ENCODE measurements at places on chromosomes 5 and 9. TPM values are rescaled to one million over a fixed set of nuclear protein-coding genes. Genes with fewer than 3 reads are reported as not detected.

Gene NR2F1
- total RNA-seq: 0.10 TPM

DNA sequence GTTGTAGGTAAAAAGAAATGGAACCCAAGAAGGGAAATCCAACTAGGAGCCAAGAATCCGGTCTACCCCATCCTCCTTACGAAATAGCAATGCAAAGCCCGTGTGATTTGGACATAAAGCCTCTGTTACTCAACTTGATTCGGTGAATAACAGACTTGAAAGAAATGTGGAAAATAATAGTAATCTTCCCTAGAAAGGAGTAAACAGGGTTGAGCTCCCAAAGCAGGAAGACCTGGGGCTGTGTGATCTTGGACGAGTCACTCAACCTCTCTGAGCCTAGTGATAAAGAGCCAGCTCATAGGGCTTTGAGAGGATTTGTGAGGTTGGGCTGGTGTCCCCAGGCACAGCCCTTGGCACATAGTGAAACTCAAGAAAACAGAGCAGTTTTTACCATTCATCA, 42.7 kb upstream of the IL17B start:
- no peak for DNase-seq

DNA sequence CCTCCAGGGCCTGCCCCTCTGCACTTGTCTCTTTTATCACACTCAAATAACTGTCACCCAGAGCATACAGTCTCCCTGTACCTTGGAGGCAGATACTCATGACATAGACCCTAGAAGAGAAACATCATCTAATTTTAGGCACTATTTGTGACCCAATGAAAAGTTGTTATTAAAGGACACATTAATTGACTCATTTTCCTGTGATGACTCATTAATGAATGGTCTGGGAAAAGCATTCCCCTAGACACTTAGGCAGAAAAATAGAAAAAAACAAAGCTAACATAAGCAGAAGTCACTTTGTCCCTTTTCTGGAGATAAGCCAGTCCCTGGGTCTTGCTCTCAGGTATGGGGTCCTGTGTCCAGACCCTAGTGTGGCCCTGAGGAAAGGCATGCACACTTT, 15.0 kb downstream of the TRPC7 start:
- DNase-seq: no peak

Gene LEAP2
- 2.1 TPM for total RNA-seq

Gene TNFSF15
- 0.53 TPM for total RNA-seq

DNA sequence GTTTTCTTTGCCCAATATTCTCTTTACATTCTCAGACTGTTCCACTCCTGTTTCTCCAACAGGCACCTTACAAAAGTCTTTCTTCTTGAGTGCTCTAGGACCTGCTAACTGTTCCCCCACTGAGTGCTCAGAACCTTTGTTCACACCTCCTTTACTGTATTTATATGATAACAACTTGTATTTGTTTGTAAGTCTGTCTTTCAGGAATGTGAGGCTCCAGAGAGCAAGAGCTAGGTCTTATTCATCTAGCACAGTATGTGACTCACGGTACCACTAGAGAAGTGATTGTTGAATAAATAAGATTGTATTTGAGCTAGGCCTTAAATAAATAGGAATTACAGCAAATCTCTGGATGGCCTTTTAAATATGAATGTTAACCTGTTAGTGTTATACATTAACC, 42.5 kb upstream of the MYOT start:
- no peak for DNase-seq

Gene STPG3
- not detected for total RNA-seq

DNA sequence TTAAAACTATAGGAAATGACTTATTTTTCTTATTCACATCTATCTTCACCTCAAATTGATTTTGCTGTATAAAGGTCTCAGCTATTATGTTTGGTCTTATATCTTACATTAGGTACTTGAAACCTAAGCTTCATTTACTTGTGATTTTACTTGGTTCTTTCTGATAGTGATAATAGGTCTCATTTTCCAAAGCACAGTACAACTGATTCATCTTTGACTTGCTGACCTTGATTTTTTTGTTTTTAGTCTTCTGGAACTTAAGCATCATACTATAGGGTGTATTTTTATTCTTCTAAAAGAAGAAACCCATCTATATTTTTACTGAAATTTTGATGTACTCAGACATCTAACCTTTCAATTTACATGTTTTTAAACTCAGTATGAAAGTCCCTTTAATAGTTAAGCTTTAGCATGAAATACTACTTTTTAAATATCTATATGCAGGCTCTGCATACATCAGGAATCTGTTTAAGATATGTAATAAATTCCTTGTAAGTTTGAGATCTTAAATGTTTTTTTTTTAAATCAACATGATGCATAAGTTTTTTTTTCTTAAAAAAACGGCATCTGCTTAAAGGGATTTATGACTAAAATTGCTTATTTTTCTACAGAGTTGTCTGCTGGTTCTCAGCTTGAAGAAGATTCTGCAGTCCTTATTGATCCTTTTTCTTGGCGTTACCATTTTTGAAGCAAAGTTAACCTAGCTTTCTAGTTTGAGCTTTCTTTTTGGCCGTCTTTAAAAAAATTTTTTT, 13.3 kb downstream of the MATR3 start:
- DNase-seq: no peak

Gene CD180
- 0.03 TPM for total RNA-seq

DNA sequence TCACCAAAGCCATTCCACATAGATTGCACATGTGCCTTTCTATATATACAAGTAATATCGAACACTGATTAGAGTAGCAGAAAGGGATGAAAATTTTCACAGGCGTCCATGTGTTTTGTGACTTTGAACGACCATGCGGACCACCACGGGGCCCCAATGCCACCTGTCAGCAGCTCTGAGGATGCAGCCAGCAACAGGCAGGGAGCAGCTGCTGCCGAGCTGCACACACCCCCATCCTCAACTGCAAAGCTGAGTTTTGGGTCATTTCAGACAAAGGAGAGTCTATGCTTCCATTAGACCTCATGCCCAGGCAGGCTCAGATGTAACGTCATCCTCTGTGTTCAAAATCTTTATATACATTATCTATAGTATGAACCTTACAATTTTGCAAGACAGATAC, 503.8 kb downstream of the IRX1 start:
- no peak for DNase-seq

Gene CPEB4
- 14.9 TPM for total RNA-seq

Gene SLC4A9
- total RNA-seq: not detected

DNA sequence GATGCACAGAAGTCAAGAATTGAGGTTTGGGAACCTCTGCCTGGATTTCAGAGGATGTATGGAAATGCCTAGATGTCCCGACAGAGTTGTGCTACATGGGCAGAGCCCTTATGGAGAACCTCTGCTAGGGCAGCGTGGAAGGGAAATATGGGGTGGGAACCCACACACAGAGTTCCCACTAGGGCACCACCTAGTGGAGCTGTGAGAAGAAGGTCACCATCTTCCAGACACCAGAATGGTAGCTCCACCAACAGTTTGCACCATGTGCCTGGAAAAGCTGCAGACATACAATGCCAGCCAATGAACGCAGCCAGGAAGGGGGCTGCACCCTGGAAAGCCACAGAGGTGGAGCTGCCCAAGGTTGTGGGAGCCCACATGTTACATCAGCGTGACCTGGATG, 104.5 kb downstream of the STK32A start:
- DNase-seq: no peak

Gene BTF3
- 1,019 TPM for total RNA-seq

DNA sequence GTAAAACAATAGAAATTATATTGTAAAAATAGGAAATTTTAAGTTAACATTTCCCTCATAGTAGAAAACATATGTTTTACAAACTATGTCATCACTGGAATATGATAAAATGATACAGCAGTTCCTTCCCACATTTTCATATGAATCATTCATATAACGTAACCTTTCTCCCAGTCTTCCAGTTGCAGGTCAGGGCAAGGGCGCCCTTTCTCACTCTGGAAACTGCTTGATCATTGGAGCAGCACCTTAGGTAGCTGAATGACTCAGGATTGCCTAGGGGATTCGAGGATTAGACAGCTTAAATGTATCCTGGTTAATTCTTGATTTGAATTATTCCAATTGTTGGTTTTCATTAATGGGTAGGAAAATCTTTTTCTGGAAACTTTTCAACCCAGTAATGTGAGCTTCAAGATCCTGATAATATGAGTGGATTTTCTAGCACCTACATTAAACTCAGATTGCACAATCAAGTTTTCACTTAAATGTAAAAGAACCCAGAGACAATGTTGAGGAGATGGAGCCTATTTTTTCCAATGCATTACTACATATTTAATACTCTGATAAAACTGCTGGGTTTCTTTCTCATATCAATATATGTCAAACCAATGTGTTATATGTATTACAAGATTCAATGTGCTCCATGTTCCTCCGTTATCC, 32.6 kb upstream of the ANXA1 start:
- DNase-seq: no peak

Gene DENND1A
- total RNA-seq: 16.9 TPM

DNA sequence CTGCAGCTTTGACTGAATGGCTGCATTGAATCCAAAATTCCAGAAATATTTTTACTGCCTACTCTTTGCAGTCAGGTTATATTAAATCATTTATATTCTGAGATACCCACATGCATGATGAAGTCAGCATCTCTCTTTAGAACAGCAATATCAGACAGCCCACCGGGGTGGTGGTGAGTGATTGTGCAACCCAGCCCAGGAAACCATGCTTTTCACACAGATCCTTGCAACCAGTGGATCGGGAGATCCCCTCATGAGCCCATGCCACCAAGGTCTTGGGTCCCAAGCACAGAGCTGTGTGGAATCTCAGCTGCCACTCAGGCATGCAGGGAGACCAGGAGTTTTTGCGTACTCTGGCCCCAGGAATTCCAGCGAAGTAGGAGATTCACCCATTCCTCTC, 226.5 kb downstream of the DTWD2 start:
- no peak for DNase-seq

DNA sequence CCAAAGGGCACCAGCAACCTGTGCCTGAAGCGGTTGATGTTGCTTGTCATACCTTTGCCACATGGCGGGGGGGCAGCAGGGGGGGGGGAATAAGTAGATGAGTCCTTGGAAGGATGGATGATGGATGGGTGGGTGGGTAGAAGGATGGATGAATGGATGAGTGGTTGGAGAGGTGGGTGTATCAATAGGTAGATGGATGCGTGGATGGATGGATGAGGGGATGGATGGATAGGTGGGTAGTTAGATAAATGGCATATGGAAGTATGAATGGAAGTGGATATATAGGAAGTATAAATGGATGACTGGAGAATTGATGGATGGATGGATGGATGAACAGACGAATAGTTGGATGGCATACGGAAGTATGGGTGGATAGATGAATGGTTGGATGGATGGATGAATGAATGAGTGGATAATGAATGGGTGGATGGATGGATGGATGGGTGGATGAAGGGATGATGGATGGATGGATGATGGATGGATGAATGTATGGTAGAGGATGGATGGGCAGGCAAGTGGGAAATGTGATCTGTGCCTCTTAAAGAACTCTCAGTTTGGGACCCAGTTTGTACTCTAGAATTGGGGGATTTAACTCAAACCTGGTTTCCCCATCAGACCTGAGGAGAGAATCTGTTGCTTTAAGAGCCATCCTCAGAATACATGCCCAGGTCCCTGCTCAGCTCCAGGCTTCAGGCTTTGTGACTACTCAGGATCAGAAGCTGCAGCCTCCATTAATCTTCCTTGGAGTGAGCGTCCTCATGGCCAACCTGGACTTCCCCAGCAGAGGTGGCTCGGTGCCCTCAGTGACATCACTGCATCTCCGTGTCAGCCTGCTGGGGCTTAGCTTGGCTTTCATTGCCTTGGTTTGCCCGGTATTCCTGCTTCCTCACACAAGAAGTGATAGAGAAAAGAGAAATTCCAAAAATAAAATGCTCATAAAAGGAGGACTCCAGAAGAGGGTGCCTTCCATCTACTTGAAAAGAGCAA, 27.6 kb upstream of the SUSD3 start:
- no peak for DNase-seq

- no peak for DNase-seq
These were observed 17.7 kb downstream of the IL31RA start for GRCh38 chr5:55868846-55869245.

GRCh38 chr5:1915316-1915715, 32.6 kb upstream of the IRX4 start:
- DNase-seq: no peak

DNA sequence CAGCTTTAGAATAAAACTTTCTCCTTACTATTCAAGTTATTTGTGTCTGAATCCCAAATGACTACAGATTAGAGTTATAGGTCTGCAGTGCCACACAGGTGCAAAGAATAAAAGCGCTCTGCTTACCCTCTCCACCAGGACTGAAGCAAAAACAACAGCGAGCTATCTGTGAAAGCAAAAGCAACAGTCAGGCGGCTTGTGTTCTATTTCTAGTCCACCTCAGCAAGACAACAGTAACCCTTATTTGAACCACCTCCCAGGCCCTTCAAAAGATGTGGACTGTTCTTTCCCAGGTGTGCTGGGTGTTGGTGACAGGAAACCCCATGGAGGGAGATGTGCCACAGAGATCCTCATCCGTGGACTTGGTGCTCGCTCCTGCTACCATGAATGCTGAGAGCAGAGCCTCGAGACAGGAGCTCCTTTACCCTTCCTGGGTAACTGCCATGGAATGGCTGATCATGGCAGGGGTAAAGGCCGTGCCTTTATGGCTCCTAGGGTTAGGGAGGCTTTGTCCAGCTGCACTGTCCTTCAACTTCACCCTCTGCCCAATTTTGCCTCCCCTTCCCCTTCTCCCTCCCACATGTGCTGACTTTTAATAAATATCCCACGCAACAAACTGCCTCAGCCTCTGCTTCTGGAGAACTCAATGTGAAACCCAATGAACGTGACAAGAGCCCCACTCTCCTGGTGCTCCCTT, 108.6 kb downstream of the SERINC5 start:
- DNase-seq: no peak

Gene FST
- total RNA-seq: 3.5 TPM

GRCh38 chr9:18909140-18910018, 123.6 kb downstream of the SAXO1 start:
- DNase-seq: no peak

Gene TAF11L3
- total RNA-seq: not detected

Gene ACOT12
- not detected for total RNA-seq

- no peak for DNase-seq
These were observed at the start of gene ASTN2 for GRCh38 chr9:117414906-117415331. Gene ASTN2 (minus strand): TSS chr9:117415057. CDS start chr9:117414938, 119 bp downstream.

- DNase-seq: no peak
These were observed 8.7 kb upstream of the GDA start for GRCh38 chr9:72140586-72140985.

- no peak for DNase-seq
These were observed 186.0 kb downstream of the WDR70 start for GRCh38 chr5:37565062-37565670.

Gene RELL2
- total RNA-seq: 25.8 TPM

Gene DND1
- total RNA-seq: 5.6 TPM

GRCh38 chr9:113998114-113998513, 80.0 kb downstream of the AMBP start:
- no peak for DNase-seq

Gene MSMP
- total RNA-seq: 0.86 TPM

DNA sequence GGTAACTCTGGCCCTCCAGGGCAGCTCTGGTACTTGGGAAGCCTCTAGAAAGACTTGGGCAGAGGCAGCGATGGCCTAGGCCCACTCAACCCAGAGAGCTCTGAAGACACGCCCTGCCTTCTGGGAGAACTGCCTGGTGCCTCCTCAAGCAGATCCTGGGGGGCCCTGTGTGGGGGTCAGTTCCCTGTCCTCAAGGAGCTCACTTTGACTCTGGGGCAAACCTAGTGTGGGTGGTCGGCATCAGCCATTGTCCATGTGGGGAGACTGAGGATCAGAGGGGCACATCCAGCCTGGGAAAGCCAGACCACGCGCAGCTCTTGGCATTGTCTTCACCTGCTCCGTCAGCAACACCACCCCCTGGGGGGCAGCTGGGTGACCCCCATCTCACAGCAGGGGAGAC, 28.0 kb downstream of the ABO start:
- no peak for DNase-seq

- DNase-seq: no peak
These were observed 50.7 kb downstream of the CFAP95 start for GRCh38 chr9:69871118-69871834.

GRCh38 chr5:40441733-40442132, 238.0 kb upstream of the PTGER4 start:
- peak; percentile 37 for DNase-seq
